Kidney (tissue), 22 donors: ENCODE measurements at places on chromosomes 11 and 22. TPM values are rescaled to one million over a fixed set of nuclear protein-coding genes. Genes with fewer than 3 reads are reported as not detected.

The FHIP1B gene
- 42.5 TPM for total RNA-seq

The TMEM86A gene
- total RNA-seq, result 7.4 TPM

The PDGFD gene
- total RNA-seq, result 12.2 TPM

The RBMXL2 gene
- total RNA-seq, result 0.13 TPM

The ROBO4 gene
- total RNA-seq, result 29.5 TPM

The LGR4 gene
- 109 TPM for total RNA-seq

The WBP2NL gene
- total RNA-seq, result 2.5 TPM

The HTR3B gene
- 0.16 TPM for total RNA-seq

The SLC37A2 gene
- total RNA-seq, result 6.1 TPM

The MS4A3 gene
- not detected for total RNA-seq

DNA sequence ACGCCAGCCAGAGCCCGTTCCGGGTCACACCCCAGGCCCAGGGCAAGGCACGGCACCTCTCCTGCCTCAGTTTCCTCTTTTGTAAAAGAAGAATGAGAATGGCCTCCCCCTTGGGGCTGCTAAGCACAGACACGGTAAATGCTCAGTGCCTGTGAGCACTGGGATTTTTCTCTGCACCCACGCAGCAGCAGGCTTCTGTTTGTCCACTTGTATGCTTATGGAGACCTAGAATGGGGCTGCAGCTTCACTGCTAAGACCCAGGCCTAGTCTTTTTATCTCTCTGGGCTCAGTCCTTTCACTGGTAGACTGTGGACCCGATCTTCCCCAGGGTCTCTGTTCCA is 1327.9 kb downstream of the TBC1D22A start:
- DNase-seq, result no peak

GRCh38 chr11:2813141-2813908 is 72.2 kb downstream of the CDKN1C start:
- no peak for DNase-seq

GRCh38 chr11:64305691-64306562 is 603 bp downstream of the ESRRA start:
- peak; percentile 75 for DNase-seq

DNA sequence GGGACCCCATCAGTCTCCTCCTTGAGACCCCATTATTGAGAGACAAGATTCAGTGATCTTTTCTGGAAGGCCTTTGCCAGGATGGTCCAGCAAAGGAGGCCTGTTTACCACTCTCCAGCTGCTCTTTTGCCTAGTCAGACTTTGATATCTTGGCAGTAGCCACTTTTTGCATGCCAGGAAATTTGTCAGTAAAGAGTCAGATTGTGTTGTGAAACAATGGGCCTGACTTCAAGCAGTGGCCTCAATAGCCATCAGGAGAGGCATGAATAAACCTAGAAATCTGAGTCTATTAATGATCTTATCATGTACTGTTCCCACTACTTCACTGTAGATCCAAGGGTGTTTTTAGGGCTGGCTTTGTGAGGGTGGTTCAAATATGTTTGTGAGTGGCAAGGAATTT is 479.4 kb downstream of the JRKL start:
- DNase-seq, result no peak

GRCh38 chr11:28833169-28833568 is 725.0 kb downstream of the METTL15 start:
- no peak for DNase-seq

GRCh38 chr22:27438271-27438980 is 363.1 kb downstream of the MN1 start:
- peak; percentile 68 for DNase-seq

- no peak for DNase-seq
These were observed 154.1 kb downstream of the AASDHPPT start for GRCh38 chr11:106231591-106231990.

DNA sequence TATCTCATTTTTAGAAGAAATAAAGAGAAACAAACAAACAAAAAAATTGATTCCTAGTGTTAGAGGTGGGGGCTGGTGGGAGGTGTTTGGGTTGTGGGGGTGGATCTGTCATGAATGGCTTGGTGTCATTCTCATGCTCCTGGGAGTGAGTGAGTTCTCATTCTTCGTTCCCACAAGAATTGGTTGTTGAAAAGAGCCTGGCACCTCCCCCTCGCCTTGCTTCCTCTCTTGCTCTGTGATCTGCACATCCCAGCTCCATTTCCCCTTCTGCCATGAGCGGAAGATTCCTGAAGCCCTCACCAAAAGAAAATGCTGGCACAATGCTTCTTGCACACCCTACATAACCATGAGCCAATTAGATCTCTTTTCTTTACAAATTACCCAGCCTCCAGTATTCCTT is 277.8 kb downstream of the ST3GAL4 start:
- no peak for DNase-seq

DNA sequence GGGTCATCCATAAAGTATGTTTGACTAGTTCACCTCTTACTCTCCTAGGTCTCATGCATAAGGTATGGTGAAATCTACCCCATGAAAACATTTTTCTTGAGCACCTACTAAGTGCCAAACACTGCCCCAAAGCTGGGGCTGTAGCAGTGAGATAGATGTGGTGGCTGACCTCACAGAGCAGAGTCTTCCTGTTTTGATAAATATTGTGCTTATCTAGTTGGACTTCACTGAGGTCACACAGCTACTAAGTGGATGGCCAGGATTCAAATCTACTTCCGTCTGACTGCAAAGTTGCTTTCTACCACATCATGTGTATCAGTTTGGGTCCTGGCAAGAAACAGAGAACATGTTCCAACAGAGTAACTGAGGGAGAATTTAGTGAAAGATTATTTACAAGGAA is 6.4 kb upstream of the HTATIP2 start:
- no peak for DNase-seq

DNA sequence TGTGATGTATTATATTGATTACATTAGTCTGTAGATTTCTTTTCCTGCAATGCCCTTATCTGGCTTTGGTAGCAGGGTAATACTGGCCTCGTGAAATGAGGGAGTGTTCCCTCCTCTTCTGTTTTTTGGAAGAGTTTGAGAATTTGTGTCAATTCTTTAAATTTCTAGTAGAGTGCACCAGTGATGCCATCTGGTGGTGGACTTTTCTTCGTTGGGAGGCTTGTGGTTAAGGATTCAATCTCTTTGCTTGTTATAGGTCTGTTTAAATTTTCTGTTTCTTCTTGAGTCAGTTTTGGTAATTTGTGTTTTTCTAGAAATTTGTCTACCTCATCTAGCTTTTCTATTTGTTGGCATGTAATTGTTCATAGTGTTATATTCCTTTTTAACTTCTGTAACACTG is 18.9 kb downstream of the SHANK3 start:
- DNase-seq, result no peak

DNA sequence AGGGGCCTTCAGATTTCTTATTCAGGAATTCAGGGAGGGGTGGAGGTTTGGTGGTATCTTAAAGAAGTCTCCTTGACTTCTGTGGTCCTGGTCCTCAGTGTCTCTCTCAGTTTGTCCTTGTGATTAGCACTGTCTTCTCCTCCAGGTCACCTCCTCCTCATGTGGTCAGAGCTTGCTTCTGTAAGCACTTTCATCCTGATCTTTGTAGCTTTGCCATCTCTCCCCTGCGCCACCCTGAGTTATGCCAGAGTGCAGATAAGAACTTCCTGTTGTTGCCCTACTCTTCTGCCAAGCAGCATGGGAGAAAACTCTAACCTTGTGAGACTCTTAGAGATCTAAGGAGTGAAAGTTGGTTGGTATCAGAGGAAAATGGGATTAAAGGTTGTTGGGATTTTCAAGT is 30.9 kb downstream of the MICAL2 start:
- no peak for DNase-seq

DNA sequence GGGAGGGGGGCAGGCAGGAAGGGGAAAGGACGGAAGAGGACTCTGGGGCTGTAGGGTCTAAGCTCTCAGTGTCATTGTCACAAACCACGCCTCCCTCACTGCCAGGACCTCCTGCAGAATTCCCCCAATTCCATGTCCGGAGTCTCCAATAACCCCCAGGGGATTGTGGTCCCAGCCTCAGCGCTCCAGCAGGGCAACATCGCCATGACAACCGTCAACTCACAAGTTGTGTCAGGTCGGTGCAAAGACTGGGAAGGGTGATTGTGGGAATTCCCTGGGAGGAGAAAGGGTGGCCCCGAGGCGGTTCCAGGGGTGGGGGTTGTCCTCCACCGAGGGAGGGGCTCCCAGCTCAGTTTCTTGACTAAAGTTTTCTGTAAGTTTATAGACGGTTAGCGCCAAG is 86.0 kb downstream of the FEZ1 start:
- DNase-seq, result peak; percentile 37

DNA sequence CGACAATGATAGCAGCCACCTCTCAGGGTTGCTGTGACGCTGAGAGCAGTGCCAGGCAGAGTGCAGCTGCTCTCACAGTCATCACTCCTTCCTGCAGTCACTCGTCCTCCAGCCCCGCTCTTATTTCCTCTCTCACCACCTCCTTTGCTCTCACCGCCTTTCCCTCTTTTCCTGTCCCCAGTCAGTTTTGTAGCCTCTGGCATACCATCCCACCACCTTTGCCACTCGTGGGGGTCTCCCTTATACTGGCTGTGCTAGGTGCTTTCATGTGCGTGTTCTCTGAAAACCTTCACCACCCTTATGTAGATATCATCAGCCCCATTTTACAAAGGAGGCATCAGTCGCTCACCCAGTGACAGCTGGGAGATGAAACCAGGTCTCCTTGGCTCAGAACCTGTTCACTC is 19.3 kb upstream of the ST3GAL4 start:
- no peak for DNase-seq

GRCh38 chr22:31611061-31611760 is 50.8 kb downstream of the PISD start:
- no peak for DNase-seq

DNA sequence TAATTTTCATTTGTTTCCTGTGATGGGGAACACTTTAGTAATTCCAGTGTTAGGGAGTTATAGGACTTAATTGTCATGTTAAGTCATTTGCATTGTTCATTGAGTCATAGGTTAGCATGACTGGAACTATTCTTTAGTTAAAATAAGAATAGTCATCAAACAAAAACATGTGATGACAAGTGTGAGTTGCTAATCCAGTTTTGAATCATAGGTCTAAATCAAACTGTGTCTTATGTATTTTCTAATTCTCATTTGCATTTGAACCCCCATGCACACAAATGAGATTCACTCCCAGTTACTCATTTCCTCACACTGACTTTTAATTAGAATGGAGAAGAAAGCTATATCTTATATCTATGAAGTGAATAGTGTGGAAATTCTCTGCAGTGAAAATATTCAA is 405.6 kb downstream of the LRRC4C start:
- no peak for DNase-seq

DNA sequence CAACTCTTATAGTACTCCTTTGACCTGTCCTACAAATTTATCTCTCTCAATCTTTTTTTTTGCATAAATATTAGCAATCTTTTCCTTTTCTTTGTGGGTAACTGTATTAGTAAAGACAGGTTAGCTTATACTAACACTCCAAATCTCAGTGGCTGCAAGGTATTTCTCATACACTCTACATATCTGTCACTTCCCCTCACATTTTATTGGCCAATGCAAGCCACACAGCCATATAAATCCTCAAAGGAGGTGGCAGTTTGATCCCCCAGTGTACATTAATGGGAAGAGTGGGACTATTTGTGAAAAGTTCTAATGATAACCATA is 42.6 kb upstream of the EED start:
- DNase-seq, result no peak

- peak; percentile 31 for DNase-seq
These were observed 20.8 kb upstream of the LMO2 start for GRCh38 chr11:33912405-33913361.

DNA sequence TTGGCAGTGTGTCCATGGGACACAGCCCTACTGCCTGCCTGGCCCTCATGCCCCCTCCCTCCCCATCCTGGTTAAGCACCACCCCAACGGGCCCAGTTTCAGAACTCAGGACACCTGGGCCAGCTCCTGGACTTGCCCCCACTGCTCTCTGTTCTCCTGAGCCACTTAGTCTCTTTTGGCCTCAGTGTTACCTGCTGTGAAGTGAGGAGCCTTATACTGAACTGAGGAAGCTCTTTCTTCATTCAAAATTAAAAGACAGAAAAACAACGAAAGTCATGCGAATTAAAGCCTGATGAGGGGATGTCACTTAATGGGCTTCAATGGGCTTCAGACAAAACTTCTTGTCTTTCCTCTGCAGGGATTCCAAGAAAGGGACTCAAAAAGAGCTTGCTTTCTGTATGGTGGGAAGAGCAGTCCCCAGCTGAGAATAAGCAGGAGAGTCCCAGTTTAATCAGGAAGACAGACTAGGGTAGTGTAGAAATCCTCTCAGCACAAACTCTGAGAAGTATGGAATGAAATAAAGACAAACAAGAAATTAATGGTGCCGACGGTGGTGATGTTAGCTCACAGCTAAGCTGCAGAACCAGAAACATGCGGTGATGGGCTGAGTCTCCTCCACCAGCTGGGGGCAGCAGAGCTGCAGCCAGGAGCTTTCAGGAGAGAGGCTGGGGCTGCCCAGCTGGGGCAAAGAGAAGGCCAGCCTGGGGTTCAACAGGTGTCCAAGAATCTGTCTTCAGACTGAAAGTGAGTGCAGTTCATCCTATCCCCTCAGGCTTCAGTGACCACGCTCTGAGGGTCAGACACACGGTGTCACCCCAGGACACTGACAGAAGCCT is 101.0 kb downstream of the GGTLC2 start:
- peak; percentile 31 for DNase-seq

- DNase-seq, result peak; percentile 43
These were observed 43.4 kb upstream of the SC5D start for GRCh38 chr11:121249039-121249663.

DNA sequence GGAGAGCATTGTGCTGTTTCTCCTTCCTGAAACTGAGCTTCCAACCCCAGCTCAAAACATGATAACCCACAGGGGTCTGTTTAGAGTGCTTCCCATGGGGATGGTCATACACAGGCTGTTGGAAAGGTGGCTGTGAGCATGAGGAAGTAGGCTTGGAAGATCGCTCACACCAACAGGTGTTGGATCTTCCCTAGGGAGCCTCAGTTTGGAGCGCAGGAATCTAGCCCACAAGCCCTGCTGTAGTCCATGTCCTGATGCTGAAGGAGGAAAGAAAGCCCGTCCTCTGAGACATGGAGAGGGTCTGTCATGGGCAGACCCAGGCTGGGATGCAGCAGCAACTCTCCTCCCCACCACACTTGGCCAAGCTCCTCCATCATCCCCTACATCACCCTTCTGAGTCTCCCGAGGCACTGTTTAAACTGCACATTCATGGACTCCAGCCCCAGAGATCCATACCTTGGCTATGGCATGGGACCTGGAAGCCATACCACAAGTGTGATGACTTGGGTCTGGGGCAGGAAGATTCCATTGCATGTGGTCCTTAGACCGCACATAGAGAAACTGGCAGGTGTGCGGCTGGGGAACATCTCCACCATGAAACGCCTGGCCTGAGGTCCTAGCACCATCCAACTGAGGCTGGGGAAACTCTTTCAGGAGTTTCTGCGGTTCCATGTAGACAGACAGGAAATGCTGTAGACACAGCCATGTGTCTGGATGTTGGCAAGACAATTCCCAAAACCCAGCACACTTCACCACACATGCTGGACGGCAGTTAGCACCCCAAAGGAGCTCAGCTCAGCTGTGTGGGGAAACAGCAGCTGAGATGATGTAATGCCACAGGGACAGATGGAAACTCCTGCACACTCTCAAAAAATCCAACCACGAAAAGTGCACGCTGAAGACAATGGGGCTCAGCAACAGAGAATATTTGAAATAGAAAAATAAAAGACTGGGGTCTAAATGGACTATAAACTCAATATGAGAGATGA is 27.6 kb upstream of the TTC12 start:
- DNase-seq, result peak; percentile 18

GRCh38 chr11:120055646-120056045 is 82.3 kb downstream of the TRIM29 start:
- no peak for DNase-seq

- no peak for DNase-seq
These were observed 29.2 kb downstream of the HSD17B12 start for GRCh38 chr11:43709689-43710088.
